Activated CD4-positive, alpha-beta T cell treated with anti-CD3 and anti-CD28 coated beads, Interleukin-2, amount 50 U/mL, for 1 hour (primary cell): ENCODE measurements at places on chromosomes 2 and 18.

DNA sequence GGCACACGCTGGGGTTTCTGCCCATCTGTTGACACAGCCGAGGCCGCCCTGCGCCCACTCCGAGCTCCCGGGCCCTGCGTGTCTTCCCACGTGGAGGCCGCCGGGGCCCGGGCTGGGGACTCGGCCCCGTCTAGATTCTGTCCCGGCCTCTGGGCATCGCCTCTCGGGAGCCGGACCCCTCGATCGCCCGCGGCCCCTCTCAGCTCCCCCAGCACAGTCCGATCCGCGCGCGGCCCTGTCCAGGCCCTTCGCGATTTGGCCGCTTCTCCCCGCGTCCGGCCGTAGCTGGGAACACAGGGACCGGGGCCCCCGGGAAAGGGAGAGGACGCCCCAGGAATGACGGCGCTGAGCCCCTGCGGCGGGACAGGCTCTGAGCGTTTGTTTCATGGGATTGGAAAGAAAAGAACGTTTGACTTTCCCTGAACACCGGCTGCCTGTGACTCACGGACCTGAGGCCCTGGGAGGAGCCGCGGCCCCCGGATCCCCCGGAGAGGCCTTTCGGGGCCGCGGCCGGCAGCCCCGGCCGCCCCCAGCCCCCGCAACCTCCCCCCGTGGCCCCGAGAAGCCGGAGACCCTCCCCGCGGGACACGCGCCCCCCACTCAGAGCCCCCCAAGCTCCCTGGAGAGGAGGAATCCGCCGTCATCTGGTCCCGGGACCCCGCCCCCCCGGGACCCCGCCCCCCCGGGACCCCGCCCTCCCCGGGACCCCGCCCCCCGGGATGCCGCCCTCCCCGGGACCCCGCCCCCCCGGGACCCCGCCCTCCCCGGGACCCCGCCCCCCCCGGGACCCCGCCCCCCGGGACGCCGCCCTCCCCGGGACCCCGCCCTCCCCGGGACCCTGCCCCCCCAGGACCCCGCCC, 62.7 kb upstream of the CTDP1 start:
- DNase-seq, result no peak

- no peak for DNase-seq
Observed at GRCh38 chr2:122867941-122868340, 1112.5 kb downstream of the TSN start.

- DNase-seq, result no peak
Observed at GRCh38 chr2:15939854-15940660, at the start of gene MYCN. Gene MYCN (plus strand): TSS chr2:15940550. CDS start chr2:15942065, 1,515 bp downstream.

- DNase-seq, result no peak
Observed at GRCh38 chr2:104872866-104873688, 19.2 kb downstream of the POU3F3 start.

- no peak for DNase-seq
Observed at GRCh38 chr2:183204397-183204796, 80.2 kb downstream of the NUP35 start.

DNA sequence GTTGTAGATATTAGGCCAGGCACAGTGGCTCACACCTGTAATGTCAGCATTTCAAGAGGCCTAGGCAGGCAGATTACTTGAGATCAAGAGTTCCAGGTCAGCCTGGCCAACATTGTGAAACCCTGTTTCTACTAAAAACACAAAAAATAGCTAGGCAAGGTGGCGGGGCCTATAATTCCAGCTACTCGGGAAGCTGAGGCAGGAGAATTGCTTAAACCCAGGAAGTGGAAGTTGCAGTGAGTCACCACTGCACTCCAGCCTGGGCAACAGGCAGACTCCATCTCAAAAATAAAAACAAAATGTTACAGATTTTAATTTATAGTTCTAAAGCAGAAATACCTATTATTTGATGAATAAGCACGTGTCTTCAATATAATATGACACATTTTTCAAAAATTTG, 65.6 kb upstream of the UBXN4 start:
- no peak for DNase-seq

DNA sequence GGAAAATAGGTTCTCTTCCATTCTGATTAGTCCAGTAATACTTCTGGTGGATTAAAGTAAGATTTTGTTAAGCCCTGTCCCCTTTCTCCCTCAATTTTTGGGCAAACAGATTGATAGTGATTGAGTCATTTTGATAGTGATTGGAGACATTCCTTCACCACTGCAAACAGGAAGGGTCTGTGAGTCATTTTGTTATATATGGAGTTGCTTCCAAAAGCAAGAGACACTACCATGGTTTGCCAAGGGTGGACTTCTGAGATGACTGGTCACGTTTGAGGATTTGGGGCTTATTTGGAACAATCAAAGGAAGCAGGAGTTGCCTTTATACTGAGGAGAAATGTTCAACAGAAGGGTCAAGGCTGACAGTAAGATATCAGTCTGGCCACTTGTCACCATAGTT, 249.9 kb downstream of the PARD3B start:
- DNase-seq, result no peak
